Esophagus squamous epithelium (tissue), 5 donors: ENCODE measurements at places on chromosomes 7 and 10. TPM values are rescaled to one million over a fixed set of nuclear protein-coding genes. Genes with fewer than 3 reads are reported as not detected.

GRCh38 chr10:132458586-132459300, 61.7 kb downstream of the PWWP2B start:
- H3K4me3 ChIP-seq, result no peak overlapping the region
- H3K27ac ChIP-seq, result no peak overlapping the region
- no peaks in the 10 kb centered on the region for H3K36me3 ChIP-seq
- H3K27me3 ChIP-seq, result no peaks in the 10 kb centered on the region
- peaks cover 54% of the 10 kb centered on the region for H3K4me1 ChIP-seq

- no peak for DNase-seq
- no peak overlapping the region for H3K4me3 ChIP-seq
- no peak overlapping the region for H3K27ac ChIP-seq
- H3K4me1 ChIP-seq, result no peaks in the 10 kb centered on the region
- H3K27me3 ChIP-seq, result no peaks in the 10 kb centered on the region
Measured at GRCh38 chr7:16810112-16810511, 5.3 kb upstream of the AGR2 start.

DNA sequence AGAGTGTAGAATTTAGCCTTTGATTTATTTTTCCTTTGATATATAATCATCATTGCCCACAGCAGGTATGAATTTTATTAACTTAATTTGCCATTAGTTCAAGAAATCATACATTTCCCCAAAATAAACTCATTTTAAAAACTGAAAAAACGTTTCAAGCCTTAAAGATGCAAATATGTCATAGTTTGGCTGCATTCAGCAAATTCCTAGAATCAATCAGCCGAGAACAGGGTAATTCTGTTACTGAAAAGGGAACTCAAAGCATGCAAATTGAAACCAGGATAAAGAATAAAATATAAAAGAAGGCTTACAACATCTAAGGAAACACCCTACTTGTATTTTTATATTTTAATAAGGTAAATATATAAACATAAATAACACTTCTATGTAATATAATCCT, 233.8 kb upstream of the PRKCQ start:
- H3K27ac ChIP-seq, result no peak overlapping the region
- no peaks in the 10 kb centered on the region for H3K36me3 ChIP-seq
- DNase-seq, result no peak

- H3K4me3 ChIP-seq, result no peak overlapping the region
- no peaks in the 10 kb centered on the region for H3K36me3 ChIP-seq
- H3K4me1 ChIP-seq, result peaks cover 26% of the 10 kb centered on the region
- no peaks in the 10 kb centered on the region for H3K27me3 ChIP-seq
- H3K27ac ChIP-seq, result peak overlapping the region; percentile 17
Measured at GRCh38 chr10:73894245-73894971, 16.5 kb upstream of the PLAU start.

GRCh38 chr7:1137517-1138167, 22.4 kb downstream of the ZFAND2A start:
- no peaks in the 10 kb centered on the region for H3K36me3 ChIP-seq
- no peak for DNase-seq
- peak overlapping the region; percentile 89 for H3K27ac ChIP-seq
- H3K27me3 ChIP-seq, result no peaks in the 10 kb centered on the region
- H3K4me1 ChIP-seq, result peaks cover 14% of the 10 kb centered on the region
- H3K4me3 ChIP-seq, result peak overlapping the region; percentile 82

DNA sequence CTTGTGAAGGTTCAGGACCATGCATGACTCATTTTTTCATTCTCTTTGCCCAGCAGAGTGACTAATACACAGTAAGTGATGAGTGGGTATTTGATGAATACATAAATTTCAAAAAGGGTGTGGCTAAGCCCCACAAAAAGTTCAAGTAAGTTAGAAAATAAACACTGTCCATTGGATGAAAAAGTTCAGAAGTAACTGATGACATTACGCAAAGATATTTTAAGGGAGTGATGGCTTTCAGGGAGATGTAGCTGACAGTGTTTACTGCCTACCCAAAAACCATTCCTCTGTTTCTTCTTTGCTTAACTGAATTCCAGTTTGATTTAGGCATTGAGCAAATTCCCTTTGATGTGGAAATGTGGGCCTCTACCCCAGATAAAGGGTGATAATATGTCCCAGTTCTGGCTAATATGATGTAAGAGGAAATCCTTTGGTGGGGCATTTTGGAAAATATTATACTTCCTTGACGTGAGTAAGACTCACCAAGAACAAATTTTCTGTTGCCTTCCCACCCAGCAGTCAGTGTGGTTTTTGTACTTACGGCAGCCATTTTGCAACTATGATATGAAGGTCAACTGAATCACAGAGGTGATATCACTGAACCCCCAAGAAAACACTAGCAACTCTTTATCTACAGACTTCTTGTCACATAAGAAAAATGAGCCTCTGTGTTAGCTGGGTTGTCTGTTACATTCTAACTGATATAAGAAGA, 29.0 kb upstream of the EBLN1 start:
- DNase-seq, result no peak
- H3K36me3 ChIP-seq, result no peaks in the 10 kb centered on the region

DNA sequence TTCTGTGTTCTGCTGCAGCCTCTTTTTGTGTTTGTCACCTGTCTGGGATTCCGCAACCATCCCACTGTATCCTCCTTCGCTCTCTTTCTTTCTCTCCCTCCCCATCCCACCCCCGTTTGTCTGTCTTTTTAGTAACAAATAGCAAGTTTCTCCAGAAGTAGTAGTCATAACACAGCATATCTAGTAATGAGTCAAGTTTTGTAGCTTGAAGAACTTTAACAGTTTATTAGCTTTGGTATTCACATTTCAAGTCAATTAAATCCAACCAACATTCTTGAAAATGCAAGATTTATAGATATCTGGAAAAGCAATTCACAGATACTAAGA, 154.1 kb upstream of the MTPN start:
- H3K4me3 ChIP-seq, result no peak overlapping the region
- H3K27me3 ChIP-seq, result no peaks in the 10 kb centered on the region
- H3K27ac ChIP-seq, result no peak overlapping the region
- H3K36me3 ChIP-seq, result no peaks in the 10 kb centered on the region

- DNase-seq, result no peak
- no peaks in the 10 kb centered on the region for H3K36me3 ChIP-seq
- peaks cover 85% of the 10 kb centered on the region for H3K4me1 ChIP-seq
- H3K27ac ChIP-seq, result peak overlapping the region; percentile 5
- no peaks in the 10 kb centered on the region for H3K27me3 ChIP-seq
Measured at GRCh38 chr10:99977916-99978315, 31.8 kb downstream of the DNMBP start.

- no peak overlapping the region for H3K27ac ChIP-seq
- H3K36me3 ChIP-seq, result no peaks in the 10 kb centered on the region
- no peak for DNase-seq
- H3K27me3 ChIP-seq, result no peaks in the 10 kb centered on the region
Measured at GRCh38 chr10:121735263-121735662, 137.0 kb upstream of the FGFR2 start.

DNA sequence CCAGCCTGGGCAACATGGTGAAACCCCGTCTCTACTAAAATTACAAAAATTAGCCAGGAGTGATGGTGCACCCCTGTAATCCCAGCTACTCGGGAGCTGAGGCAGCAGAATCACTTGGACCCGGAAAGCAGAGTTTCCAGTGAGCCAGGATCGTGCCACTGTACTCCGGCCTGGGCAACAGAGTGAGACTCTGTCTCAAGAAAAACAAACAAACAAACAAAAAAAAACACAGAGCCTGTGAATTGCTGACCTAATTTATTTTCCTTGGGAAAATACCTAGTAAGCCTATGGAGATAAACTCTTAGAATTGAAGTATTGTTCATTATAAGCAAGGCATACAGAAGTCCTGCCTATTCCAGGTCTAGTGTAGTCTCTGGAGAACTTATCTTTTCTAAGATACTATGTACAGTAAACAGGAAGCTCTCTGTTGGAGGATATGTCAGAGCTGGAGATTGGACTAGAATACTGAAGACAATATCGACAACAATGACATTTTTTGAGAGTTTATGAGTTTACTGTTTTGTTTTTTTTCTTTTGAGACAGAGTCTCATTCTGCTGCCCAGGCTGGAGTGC, 14.9 kb downstream of the GTF2I start:
- H3K4me3 ChIP-seq, result no peak overlapping the region
- peak overlapping the region; percentile 29 for H3K27ac ChIP-seq
- peaks cover 21% of the 10 kb centered on the region for H3K36me3 ChIP-seq
- H3K4me1 ChIP-seq, result peaks cover 17% of the 10 kb centered on the region
- no peak for DNase-seq

DNA sequence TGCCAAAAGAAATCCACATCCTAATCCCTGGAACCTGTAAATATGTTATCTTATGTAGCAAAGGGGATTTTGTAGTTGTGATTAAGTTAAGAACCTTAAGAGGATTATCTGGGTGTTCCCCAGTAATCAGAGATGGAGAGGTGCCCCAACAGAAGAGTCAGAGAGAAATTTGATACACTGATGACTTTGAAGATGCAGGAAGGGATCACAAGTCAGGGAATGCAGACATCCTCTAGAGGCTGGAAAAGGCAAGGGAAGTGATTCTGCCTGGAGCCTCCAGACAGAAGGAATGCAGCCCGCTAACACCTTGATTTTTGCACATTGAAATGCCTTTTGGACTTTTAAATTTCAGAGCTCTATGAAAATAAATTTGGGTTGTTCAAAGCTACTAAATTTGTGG, 531.7 kb downstream of the DNAJB9 start:
- no peak overlapping the region for H3K27ac ChIP-seq
- no peaks in the 10 kb centered on the region for H3K27me3 ChIP-seq
- no peak for DNase-seq
- H3K4me3 ChIP-seq, result no peak overlapping the region

GRCh38 chr10:34669079-34669478, 146.0 kb downstream of the PARD3 start:
- peaks cover 9% of the 10 kb centered on the region for H3K4me1 ChIP-seq
- H3K4me3 ChIP-seq, result no peak overlapping the region
- no peak overlapping the region for H3K27ac ChIP-seq
- H3K27me3 ChIP-seq, result no peaks in the 10 kb centered on the region
- DNase-seq, result no peak

GRCh38 chr7:80414331-80414730, 97.5 kb downstream of the GNAT3 start:
- no peak overlapping the region for H3K4me3 ChIP-seq
- H3K4me1 ChIP-seq, result no peaks in the 10 kb centered on the region
- no peak overlapping the region for H3K27ac ChIP-seq

- H3K27ac ChIP-seq, result peak overlapping the region; percentile 27
- no peak for DNase-seq
- H3K36me3 ChIP-seq, result no peaks in the 10 kb centered on the region
- no peaks in the 10 kb centered on the region for H3K4me1 ChIP-seq
- no peak overlapping the region for H3K4me3 ChIP-seq
Measured at GRCh38 chr10:77628906-77629730, 8.5 kb downstream of the KCNMA1 start.

GRCh38 chr7:38801786-38802185, 107.2 kb downstream of the VPS41 start:
- H3K4me3 ChIP-seq, result no peak overlapping the region
- H3K4me1 ChIP-seq, result no peaks in the 10 kb centered on the region
- DNase-seq, result no peak
- H3K27me3 ChIP-seq, result no peaks in the 10 kb centered on the region

DNA sequence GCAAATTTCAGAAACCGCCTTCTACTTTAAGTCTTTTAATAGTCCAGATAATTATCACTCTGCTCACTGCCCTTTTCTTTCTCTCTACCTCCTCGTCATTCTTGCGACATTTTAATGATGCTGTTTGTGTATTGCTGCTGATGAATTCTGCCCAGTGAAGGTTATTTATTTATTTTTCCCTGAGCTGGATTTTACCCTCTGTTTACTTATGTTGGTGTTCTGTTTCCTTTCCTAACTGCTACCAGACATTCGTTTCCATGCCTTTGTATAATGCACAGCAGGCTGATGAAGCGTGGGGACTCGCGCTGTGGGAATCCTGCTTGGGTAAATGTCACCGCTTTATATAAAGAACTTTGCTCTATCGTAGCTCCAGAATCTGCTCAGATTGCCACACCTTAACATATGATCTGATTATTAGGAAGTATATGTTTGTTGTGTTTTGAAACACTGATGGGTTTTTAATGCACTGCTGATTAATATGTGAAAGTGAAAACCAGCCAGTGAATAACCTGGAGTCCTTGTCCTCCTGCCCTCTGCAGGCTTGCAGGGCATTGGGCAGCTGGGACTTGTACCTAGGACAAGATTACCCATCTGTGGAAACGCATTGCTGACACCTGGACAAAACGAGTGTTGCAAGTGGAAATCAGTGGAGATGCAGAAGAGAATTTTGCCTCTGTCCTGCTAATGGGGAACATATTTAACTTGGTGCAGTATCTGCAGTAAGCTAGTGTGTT, 291.5 kb downstream of the SDK1 start:
- no peak for DNase-seq
- H3K27me3 ChIP-seq, result no peaks in the 10 kb centered on the region
- no peak overlapping the region for H3K27ac ChIP-seq
- H3K4me1 ChIP-seq, result no peaks in the 10 kb centered on the region

DNA sequence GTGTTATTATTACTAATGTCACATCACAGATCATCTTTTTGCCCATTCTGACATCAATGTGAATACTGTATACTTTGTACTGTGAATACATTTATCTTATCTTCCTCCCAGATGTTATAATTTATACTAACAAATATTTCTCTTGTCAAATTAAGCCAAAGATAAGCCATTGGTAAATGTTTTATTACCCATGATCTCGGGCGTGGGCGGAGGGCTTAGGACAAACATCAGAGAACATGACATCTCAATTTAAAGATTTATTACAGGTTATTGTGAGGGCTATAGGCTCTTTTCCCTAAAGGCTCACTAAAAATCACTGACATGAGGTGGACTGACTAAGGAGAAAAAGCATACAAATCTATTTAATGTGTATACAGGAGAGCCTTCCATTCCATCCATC, 58.2 kb upstream of the DGKB start:
- no peaks in the 10 kb centered on the region for H3K36me3 ChIP-seq
- no peak overlapping the region for H3K27ac ChIP-seq
- DNase-seq, result no peak
- H3K4me3 ChIP-seq, result no peak overlapping the region
- no peaks in the 10 kb centered on the region for H3K4me1 ChIP-seq
- no peaks in the 10 kb centered on the region for H3K27me3 ChIP-seq

GRCh38 chr7:6074612-6075380, 43.6 kb downstream of the ANKRD61 start:
- no peak overlapping the region for H3K4me3 ChIP-seq
- no peaks in the 10 kb centered on the region for H3K27me3 ChIP-seq
- DNase-seq, result no peak
- peaks cover 8% of the 10 kb centered on the region for H3K4me1 ChIP-seq
- H3K36me3 ChIP-seq, result no peaks in the 10 kb centered on the region

- H3K36me3 ChIP-seq, result no peaks in the 10 kb centered on the region
- no peak overlapping the region for H3K27ac ChIP-seq
- H3K4me1 ChIP-seq, result peaks cover 10% of the 10 kb centered on the region
- peaks cover 15% of the 10 kb centered on the region for H3K27me3 ChIP-seq
- no peak for DNase-seq
- no peak overlapping the region for H3K4me3 ChIP-seq
Measured at GRCh38 chr7:1593091-1593866, 23.4 kb upstream of the PSMG3 start.

The LARP4B gene
- total RNA-seq, result 54.8 TPM

The STAG3 gene
- total RNA-seq, result not detected

The SORCS1 gene
- total RNA-seq, result 4.8 TPM

The CFTR gene
- 0.99 TPM for total RNA-seq

The ARMC3 gene
- total RNA-seq, result not detected

The ENTPD1 gene
- 34.5 TPM for total RNA-seq

The LIPM gene
- not detected for total RNA-seq

The LIPK gene
- not detected for total RNA-seq

The AKR1C2 gene
- 133 TPM for total RNA-seq
